ENCODE measurements at places on chromosomes 5 and 9. TPM values are rescaled to one million over a fixed set of nuclear protein-coding genes. Genes with fewer than 3 reads are reported as not detected.
A peak's percentile ranks its signal among the peaks of the same experiment; 100 is the strongest.

The FNIP1 gene
- total RNA-seq: 97.8 TPM

The TIMD4 gene
- not detected for total RNA-seq

The ANKRD34B gene
- total RNA-seq: not detected

The FAM151B gene
- 4.8 TPM for total RNA-seq

The KCNT1 gene
- total RNA-seq: not detected

The NRG2 gene
- total RNA-seq: 0.51 TPM

The TICAM2 gene
- total RNA-seq: 8.8 TPM

DNA sequence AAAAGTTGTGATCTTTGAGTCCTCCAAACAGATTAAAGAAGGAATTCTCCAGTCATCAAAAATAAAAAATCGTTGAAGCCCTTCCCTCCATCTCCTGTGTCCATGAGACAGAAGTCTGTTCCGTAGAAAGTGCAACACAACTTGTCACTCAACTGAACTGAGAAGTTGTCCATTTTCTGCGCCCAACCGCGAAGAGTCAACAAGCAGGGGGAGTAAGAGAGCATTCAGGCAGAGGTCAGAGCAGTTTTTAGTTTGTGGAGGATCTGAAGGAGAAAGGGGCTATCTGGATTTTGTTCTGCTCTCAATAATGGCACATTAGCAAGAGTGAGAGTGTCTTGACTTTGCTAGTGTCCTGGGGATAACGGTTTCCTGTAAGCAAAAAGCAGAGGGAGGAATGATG is 303.9 kb downstream of the ICE1 start:
- no peaks in the 10 kb centered on the region for H3K27me3 ChIP-seq
- H3K36me3 ChIP-seq: no peaks in the 10 kb centered on the region
- no peak overlapping the region for H3K4me3 ChIP-seq
- DNase-seq: no peak
- H3K27ac ChIP-seq: no peak overlapping the region

- no peak overlapping the region for H3K27ac ChIP-seq
- no peak overlapping the region for H3K4me3 ChIP-seq
- no peaks in the 10 kb centered on the region for H3K36me3 ChIP-seq
- no peaks in the 10 kb centered on the region for H3K27me3 ChIP-seq
- no peaks in the 10 kb centered on the region for H3K4me1 ChIP-seq
Observed at GRCh38 chr9:101579711-101580545, 14.8 kb downstream of the PPP3R2 start.

DNA sequence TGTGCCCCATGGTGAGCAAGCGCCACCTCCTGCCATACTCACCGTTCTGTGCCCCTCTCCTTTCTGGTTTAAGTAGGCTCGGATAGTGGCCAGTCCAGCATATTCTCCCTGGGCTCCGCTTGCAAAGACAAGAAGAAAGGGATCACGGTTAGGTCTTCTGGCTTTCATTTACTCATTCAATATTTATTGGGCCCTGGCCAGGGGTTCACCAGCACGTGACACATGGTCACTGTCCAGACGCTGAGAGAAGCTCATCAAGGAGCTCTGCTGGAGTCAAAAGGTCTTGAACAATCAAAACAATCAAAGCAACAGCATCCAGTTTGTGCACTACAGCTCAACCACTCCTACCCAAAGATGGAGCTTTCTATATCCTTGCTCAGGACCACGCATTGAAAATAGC is 80.2 kb downstream of the GLDC start:
- peaks cover 15% of the 10 kb centered on the region for H3K4me1 ChIP-seq
- DNase-seq: no peak
- H3K27me3 ChIP-seq: no peaks in the 10 kb centered on the region
- H3K4me3 ChIP-seq: no peak overlapping the region
- H3K27ac ChIP-seq: no peak overlapping the region

DNA sequence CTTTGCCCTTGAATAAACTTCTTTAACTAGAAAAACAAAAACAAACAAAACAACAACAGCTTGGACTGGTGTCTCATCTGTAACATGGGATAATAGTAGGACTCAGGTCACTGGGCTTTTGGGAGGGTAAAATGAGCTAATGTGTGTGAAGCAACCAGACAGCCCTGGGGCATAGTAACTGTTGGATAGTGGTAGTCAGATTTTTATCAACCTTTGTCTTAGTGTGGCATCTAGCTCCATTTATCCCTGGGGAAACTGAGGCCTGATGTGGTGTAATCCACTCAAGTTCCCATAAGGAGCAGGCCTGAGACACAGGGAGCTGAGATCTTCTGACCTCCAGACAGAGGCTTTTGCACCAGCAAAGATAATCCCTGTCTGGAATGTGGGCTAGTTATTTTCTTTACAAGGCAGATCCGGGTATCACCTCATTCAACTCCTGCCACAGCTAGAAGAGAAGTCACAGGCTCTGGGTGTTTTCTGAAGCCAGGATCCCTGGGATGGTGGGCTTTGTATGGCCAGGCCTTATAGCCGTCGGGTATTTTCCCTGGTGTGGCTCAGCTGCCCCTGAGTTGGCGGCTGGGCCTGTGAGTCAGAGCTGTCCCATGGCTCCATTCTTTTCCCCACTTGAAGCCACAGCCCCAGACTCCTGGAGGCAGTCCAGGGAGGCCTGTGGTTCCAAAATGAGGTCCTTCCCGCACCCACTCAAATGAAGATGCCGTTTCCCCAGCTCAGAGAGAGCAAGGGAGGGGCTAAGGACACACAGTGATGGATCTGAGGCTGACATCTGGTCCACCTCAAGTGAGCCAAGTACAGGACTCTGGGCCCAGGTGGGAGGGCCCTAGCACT is 26.1 kb upstream of the CSF1R start:
- H3K4me1 ChIP-seq: peaks cover 32% of the 10 kb centered on the region
- peak; percentile 93 for DNase-seq
- H3K36me3 ChIP-seq: peaks cover 24% of the 10 kb centered on the region
- peak overlapping the region; percentile 40 for H3K27ac ChIP-seq

- peak; percentile 27 for DNase-seq
- peaks cover 20% of the 10 kb centered on the region for H3K4me1 ChIP-seq
- H3K27ac ChIP-seq: peak overlapping the region; percentile 8
- no peaks in the 10 kb centered on the region for H3K36me3 ChIP-seq
- no peak overlapping the region for H3K4me3 ChIP-seq
Observed at GRCh38 chr5:159459951-159460538, 129.8 kb upstream of the IL12B start.

DNA sequence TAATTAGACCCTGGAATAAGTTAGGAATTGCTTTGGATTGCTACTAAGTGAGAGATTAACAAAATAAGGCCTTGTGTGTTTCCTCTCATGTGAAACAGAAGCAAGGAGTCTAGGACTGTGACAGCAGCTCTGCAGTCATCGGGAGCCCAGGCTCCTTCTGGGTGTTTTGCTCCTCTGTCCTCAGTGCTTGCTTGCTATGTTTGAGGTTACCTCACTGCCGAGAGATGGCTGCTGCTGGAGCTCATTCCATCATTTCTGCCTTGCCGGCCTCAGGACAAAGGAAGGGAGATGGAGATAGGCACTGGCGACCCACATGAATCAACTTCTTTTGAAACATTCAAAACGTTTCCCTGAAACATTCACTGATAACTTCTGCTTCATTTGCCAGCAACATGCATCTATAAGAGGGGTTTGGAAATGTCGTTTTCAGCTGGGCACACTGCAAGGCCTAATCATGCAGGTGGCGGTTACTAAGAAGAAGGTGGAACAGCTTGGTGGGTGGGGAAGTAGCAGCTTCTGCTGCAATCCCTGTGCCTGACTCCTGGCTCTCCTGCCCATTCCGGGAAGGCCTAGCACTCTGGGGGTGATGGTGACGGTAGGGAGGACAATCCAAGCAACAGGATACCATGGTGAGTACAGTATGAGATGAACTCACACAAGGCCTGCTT is 77.2 kb upstream of the CD180 start:
- no peaks in the 10 kb centered on the region for H3K27me3 ChIP-seq
- H3K36me3 ChIP-seq: no peaks in the 10 kb centered on the region
- peaks cover 8% of the 10 kb centered on the region for H3K4me1 ChIP-seq
- no peak overlapping the region for H3K4me3 ChIP-seq

DNA sequence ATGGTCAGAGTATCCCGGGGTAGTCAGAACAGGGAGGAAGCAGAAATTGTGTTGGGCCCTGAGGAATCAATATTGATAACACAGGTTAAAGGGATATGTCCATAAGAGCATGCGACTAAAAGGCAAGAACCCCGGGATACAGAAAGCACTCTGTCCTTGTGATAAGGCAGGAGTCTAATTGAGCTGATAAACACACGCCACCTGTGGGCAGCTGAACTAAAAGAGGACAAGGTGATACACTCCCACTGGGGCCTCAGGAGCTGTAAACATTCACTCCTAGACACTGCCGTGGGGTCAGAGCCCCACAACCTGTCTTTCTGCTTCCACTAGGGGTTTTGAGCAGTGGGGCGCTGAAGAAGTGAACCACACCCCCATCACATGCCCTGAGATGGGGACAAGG is 144.7 kb upstream of the MPDZ start:
- H3K4me3 ChIP-seq: no peak overlapping the region
- H3K27me3 ChIP-seq: no peaks in the 10 kb centered on the region

- DNase-seq: peak; percentile 68
- no peak overlapping the region for H3K27ac ChIP-seq
- no peaks in the 10 kb centered on the region for H3K4me1 ChIP-seq
- no peak overlapping the region for H3K4me3 ChIP-seq
- H3K27me3 ChIP-seq: no peaks in the 10 kb centered on the region
Observed at GRCh38 chr9:110659891-110660541, 8.6 kb upstream of the MUSK start.

DNA sequence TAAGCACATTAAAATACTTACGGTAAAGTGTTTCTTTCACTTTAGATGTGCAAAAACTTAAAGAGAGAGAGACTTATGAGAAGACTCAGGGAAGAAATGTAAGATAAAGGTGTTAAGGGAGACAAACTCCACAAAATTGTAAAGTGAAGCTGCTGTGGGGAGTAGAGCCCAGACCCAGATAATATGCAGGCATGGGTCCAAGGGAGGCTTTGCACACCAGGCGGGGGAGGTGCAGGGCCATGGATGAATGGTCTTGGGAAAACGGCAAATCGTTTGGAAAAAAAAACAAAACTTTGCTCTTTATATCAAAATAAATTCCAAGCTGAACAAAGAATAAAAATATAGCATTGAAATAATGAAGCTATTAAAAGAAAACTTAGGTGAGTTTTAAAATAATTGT is 9.1 kb downstream of the SYK start:
- no peak overlapping the region for H3K27ac ChIP-seq
- no peak overlapping the region for H3K4me3 ChIP-seq
- no peaks in the 10 kb centered on the region for H3K4me1 ChIP-seq
- no peaks in the 10 kb centered on the region for H3K27me3 ChIP-seq
- DNase-seq: no peak

DNA sequence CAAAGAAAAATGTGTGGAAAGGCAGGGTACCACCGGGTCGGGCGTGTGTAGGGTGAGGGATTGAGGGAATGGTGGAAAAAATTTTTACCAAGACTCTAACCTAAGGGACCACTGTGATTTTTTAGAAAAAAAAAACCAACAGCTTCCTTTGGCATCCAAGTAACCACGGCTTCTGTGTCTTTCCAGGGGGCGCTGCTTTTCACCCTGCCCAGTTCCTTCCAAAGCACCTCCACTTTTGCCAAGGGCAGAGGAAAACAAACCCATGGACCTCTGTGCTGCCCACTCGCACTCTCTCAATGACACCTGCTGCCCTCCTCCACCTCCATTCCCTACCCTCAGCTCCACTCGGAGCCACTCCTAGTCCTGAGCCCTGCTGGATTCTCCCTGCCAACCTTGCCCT is 381.0 kb downstream of the ENC1 start:
- DNase-seq: no peak
- H3K4me3 ChIP-seq: no peak overlapping the region
- H3K36me3 ChIP-seq: no peaks in the 10 kb centered on the region
- no peaks in the 10 kb centered on the region for H3K4me1 ChIP-seq

DNA sequence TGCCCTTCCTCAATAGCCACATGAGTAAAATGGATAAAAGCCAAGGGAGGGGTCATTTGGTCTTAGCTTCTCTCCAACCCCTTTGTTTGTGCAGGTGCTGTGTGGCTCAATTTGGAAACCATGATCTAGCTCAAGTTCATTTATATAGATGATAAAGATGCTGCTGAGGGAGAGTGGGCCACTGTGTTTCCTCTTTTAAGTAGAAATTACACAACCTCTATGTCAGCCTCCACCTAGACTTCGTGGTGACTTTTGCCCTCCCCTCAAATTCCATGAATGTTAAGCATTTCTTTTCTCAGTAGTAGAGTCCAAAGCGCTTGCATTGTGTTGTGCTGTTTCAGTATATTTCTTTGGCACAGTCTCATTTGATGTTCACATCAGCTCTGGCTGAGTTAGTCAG is 241.4 kb downstream of the ARHGAP26 start:
- H3K27me3 ChIP-seq: no peaks in the 10 kb centered on the region
- DNase-seq: peak; percentile 58
- no peak overlapping the region for H3K4me3 ChIP-seq
- no peaks in the 10 kb centered on the region for H3K36me3 ChIP-seq
- H3K4me1 ChIP-seq: peaks cover 8% of the 10 kb centered on the region
- H3K27ac ChIP-seq: no peak overlapping the region

- H3K36me3 ChIP-seq: no peaks in the 10 kb centered on the region
- no peak for DNase-seq
- H3K27ac ChIP-seq: no peak overlapping the region
- H3K4me1 ChIP-seq: no peaks in the 10 kb centered on the region
Observed at GRCh38 chr5:1661311-1661710, 137.6 kb upstream of the LPCAT1 start.

GRCh38 chr5:151132963-151133362 is 24.6 kb downstream of the ANXA6 start:
- H3K27me3 ChIP-seq: no peaks in the 10 kb centered on the region
- H3K4me3 ChIP-seq: no peak overlapping the region
- no peaks in the 10 kb centered on the region for H3K4me1 ChIP-seq
- H3K36me3 ChIP-seq: peaks cover 56% of the 10 kb centered on the region

- peak; percentile 55 for DNase-seq
- H3K4me3 ChIP-seq: no peak overlapping the region
- peaks cover 16% of the 10 kb centered on the region for H3K27me3 ChIP-seq
- no peaks in the 10 kb centered on the region for H3K36me3 ChIP-seq
- H3K27ac ChIP-seq: no peak overlapping the region
- peaks cover 3% of the 10 kb centered on the region for H3K4me1 ChIP-seq
Observed at GRCh38 chr5:73454379-73455036, 5.9 kb upstream of the FOXD1 start.

GRCh38 chr5:99721506-99721905 is 792.7 kb upstream of the CHD1 start:
- no peaks in the 10 kb centered on the region for H3K4me1 ChIP-seq
- no peak for DNase-seq
- no peaks in the 10 kb centered on the region for H3K36me3 ChIP-seq
- H3K27me3 ChIP-seq: no peaks in the 10 kb centered on the region

GRCh38 chr5:83718195-83718825 is 2.3 kb downstream of the HAPLN1 start:
- DNase-seq: peak; percentile 81
- peaks cover 2% of the 10 kb centered on the region for H3K4me1 ChIP-seq
- no peak overlapping the region for H3K4me3 ChIP-seq
- H3K36me3 ChIP-seq: no peaks in the 10 kb centered on the region

DNA sequence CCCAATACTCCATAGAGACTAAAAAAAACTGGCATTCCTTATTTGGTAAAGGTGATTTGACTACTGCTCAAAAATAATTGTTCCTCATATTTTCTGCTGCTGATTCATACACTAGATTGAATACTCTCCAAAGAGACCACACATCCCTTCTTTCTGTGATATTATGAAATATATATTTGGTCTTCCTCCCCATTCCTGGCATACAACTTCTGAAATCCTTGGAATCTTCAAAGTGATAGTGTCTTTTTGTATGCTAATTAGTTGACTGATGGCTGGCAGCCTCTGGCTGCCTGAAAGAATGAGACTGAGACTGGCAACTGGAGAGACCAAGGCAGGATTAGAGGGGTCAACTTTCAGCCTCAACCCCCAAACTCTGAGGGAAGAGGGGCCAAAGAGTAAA is 348.0 kb upstream of the RFX3 start:
- H3K4me1 ChIP-seq: peaks cover 2% of the 10 kb centered on the region
- no peaks in the 10 kb centered on the region for H3K36me3 ChIP-seq

- no peaks in the 10 kb centered on the region for H3K36me3 ChIP-seq
- H3K4me1 ChIP-seq: no peaks in the 10 kb centered on the region
- no peaks in the 10 kb centered on the region for H3K27me3 ChIP-seq
- no peak overlapping the region for H3K27ac ChIP-seq
- DNase-seq: no peak
- no peak overlapping the region for H3K4me3 ChIP-seq
Observed at GRCh38 chr9:14741369-14741768, 18.8 kb upstream of the CER1 start.
